ENCODE measurements at places on chromosomes 2 and 18.
A peak's percentile ranks its signal among the peaks of the same experiment; 100 is the strongest.

DNA sequence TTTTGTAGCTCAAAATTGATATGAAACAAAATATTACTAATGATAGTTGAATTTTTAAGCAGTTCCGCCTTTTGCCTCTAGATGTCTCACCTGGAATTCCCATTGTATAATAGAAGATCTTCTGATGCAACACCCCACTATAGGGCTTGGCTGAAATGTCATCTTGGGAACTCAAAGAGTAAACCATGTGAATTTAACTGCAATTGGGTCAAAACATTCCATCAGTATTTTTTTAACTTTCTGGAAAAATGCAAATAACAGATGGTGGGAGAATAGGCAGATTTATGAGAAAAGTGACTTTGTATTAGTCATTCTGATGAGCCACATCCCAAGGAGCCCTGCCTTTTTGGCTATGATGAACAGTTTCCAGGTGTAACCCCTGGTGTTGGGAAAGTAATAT, 489.9 kb downstream of the NYAP2 start:
- DNase-seq = no peak

DNA sequence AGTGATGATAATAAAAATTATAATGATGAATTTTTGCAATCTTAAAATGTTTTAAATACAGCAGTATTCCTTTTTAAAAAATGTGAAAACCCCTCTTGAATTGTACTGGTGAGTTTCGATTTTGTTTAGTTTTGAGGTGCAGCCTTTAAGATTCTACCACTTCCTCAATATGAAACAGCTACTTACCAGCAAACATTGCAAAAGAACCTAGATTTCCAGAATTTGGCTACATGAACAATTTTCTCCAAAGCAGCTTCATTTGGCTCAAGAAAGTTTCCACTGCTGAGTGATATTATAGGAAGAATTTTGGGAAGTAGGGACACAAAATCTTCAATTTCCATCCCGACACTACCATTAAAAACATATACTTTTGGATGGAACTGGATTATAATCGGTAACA, 12.0 kb downstream of the TCF4 start:
- no peak for DNase-seq

DNA sequence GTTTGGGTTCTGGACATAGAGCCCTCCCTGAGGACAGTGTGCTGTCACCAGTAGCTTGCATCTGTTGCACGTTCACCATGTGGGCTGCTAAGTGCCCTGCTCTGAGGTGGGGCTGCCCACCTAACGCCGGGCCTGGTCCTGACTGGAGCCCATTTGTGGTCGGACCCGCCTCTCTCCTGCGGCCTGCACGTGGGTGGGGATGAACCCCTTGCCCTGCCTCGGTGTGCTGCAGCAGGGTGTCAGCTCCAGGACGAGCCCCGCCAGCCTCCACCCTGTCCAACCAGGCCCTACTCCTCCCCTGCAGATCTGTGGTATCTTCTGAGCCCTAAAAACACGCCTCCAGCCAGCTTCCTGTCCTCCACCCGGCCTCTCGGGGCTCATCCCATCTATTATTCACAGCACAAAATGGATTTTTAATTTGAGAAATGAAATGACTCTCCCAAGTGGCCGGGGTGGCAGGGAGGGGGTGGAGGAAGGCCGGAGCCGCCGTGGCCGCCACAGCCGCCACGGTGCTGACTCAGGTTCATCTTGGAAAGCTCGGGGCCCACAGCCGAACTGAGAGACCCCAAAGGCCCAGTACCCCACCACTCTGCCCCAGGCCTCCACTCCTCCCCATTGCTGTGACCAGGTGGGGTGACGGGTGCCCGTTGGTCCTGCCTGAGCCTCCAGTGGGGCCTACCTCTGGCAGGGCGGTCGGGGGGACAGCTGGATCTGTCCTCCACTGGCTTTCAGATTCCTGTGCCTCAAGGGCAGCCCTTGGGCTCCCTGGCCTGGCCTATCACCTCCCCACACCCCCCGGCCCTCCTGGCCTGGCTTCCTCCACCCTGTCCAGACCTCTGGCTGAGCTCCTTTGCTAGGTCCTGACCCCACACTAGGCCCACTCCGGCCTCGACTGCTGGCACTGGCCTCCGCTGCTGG, 2.8 kb upstream of the ECEL1 start:
- DNase-seq = no peak

- DNase-seq = no peak
Measured at GRCh38 chr2:214341646-214342045, 69.2 kb upstream of the VWC2L start.

DNA sequence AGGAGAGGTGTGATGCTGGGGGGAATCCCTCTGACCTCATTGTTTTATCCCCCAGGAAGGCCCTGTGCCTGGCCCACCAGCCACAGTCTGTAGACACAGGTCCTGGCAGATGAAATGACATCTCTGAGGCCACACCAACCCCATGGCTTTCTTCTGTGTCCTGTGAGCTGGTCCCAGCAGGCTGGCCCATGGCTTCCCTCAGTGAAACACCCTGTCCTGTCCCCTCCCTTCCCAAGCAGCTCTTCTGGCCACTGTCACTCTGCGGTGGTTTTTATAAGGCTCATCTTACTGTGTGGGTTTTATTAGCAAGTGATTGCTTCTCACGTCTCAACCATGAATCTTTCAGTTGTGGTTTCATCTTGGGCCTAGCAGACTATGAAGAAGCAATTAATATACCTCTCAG, 102.8 kb upstream of the STPG4 start:
- DNase-seq = no peak

- peak; percentile 15 for DNase-seq
Measured at GRCh38 chr2:239678666-239679296, 278.0 kb upstream of the HDAC4 start.

Measured in stimulated activated CD8-positive, alpha-beta memory T cell treated with anti-CD3 and anti-CD28 coated beads, Interleukin-4, amount 100 ng/mL, for 48 hours (primary cell).